G401 (cell line): ENCODE measurements at places on chromosomes 3 and 15. TPM values are rescaled to one million over a fixed set of nuclear protein-coding genes. Genes with fewer than 3 reads are reported as not detected.

GOLGA6L4 gene
- total RNA-seq, result 0.58 and 0.80 TPM in 2 replicates

PIF1 gene
- total RNA-seq, result 23.0 and 37.9 TPM in 2 replicates

LRTM1 gene
- total RNA-seq, result not detected in 2 replicates

NR1I2 gene
- not detected in 2 replicates for total RNA-seq

BCL2A1 gene
- not detected in 2 replicates for total RNA-seq

DNA sequence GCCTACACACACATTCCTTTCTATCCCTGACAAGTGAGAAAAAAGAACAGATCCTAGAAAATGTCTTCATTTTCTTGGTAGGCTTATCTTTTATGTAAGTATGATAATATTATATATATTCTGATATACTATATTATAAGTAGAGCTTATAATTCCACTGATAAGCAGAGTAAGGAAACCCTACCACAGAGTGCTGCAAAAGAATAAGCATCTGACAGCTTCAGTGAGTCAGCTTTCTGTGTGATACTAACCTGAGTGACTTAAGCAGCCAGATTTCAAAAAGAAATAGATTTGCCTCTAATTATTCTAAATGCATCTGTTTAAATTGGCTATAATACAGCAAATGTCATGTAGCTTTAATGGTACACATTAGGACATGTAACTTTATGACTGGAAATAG lies 656.0 kb downstream of the MCTP2 start:
- no peak for DNase-seq

DNA sequence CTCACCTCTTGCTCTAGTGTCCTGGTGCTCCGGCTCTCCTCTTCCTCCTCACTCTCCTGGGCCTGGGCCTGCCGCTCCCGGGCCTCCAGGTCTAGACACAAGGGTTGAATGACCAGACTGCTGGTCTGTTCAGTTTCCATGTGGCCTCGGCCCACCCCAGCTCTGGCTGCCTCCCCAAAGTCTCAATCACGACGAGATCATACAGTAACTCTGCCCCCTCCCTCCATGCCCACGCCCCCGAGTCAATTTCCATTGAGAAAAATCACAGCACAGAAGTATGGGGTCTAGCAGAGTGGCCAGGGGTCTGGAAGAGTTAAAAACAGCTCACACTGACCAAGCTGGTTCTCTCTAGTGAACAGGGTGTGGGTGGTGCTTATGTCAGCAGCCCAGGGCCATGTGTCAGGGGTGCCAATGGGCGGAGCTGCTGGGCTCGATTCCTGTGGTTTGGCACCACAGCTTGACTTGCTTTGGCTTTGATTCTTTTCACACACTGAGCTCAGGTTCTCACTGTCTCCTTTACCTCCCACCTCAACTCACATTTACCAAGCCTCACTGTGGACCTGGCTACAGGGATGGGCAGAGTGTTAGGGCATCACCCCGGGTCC lies 6.9 kb downstream of the C15orf62 start:
- DNase-seq, result no peak

GRCh38 chr3:131988209-131988608 lies 46.6 kb downstream of the CPNE4 start:
- no peak for DNase-seq

GRCh38 chr15:39874890-39875549 lies 45.0 kb downstream of the GPR176 start:
- peak; percentile 31 for DNase-seq

- DNase-seq, result no peak
These were observed 76.0 kb upstream of the DCBLD2 start for GRCh38 chr3:98977520-98977919.

- DNase-seq, result no peak
These were observed 225.1 kb upstream of the LMCD1 start for GRCh38 chr3:8276506-8276905.
